Esophagus mucosa (tissue), 1 donor: ENCODE measurements at places on chromosomes 16 and 17. TPM values are rescaled to one million over a fixed set of nuclear protein-coding genes. Genes with fewer than 3 reads are reported as not detected.

- peak; percentile 58 for ATAC-seq
These were observed 43.1 kb upstream of the AMZ2 start for GRCh38 chr17:68204736-68205135.

Gene LLGL1
- 17.6 TPM for total RNA-seq

GRCh38 chr16:7313170-7313569 is 19.5 kb upstream of the RBFOX1 start:
- ATAC-seq: no peak

- no peak for ATAC-seq
These were observed 16.7 kb downstream of the SLC26A11 start for GRCh38 chr17:80236911-80237310.

Gene MT1M
- total RNA-seq: 2.0 TPM

Gene PRR29
- total RNA-seq: not detected

- ATAC-seq: no peak
These were observed 387.2 kb downstream of the TMEM114 start for GRCh38 chr16:8203101-8203500.

GRCh38 chr16:2822158-2822495 is 5.1 kb downstream of the PRSS21 start:
- ATAC-seq: no peak

DNA sequence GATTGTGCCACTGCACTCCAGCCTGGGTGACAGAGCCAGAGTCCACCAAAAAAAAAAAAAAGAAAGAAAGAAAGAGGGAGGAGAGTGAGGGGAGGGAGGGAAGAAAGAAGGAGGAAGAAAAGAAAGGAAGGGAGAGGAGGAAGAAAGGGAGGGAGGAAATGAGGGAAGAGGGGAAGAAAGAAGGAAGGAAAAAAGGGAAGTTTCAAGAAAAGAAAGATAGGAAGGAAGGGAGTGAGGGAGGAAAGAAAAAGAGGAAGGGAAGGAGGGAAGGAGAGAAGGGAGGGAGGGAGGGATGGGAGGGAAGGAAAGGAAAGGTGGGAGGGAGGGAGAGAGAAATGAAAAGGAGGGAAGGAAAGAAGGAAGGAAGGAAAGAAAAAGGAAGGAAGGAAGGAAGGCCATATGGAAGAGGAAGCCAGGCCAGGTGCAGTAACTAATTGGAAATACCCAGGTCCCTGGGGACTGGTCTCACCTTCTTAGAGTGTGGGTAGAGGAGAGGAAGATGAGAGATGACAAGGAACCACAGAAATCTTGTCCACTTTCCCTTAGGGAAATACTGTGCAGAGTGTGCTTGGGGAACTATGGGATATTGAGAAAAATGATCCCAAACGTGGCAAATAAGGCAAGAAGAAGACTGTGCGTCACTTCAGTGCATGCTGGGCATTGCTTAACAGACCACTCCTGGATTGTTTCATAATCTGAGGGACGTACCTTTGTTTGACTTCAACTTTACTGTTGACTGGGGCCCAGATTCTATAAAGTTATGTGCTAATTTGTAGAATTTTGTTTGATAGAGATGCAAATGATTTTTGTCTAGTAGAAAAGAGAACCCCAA is 15.1 kb upstream of the CSNK2A2 start:
- no peak for ATAC-seq

DNA sequence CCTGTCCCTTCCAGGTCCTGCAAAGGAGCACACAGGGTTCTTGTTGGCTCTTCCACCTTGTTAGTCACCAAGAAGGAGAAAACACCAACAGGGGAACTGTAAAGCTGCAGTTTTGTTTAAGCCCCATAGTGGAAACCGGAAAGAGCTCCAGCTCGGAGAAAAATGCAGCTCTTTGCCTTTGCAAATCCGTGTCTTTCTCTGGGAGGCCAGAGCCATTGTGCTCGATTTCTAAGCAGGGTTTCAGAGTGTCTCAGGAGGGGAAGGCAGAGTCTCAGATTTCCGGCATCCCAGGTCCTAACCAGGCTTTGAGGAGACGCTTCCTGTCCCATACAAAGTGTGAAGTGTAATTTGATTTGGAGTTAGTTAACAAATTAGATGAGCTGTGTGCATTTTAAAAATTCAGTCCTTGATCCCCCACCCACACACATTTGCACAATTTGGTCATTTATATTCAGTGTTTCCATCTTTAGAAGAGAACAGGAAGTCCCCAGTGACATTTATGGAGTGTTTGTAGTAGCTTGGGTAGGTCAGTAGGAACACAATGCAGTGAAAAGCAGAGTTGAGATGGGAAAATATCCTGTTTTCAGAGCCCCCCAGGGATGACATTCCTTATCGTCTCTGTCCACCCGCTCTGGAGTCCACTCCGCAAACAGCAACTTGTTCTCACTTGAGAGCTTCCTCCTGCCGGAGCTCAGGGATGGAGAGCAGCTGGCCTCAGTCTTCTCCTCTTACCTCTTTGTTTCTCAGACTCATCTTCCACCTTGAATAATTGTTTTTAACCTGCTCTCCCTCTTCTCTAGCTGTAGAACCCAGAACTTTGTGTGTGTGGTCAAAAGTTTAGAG is 331.9 kb downstream of the SEC14L1 start:
- ATAC-seq: no peak

DNA sequence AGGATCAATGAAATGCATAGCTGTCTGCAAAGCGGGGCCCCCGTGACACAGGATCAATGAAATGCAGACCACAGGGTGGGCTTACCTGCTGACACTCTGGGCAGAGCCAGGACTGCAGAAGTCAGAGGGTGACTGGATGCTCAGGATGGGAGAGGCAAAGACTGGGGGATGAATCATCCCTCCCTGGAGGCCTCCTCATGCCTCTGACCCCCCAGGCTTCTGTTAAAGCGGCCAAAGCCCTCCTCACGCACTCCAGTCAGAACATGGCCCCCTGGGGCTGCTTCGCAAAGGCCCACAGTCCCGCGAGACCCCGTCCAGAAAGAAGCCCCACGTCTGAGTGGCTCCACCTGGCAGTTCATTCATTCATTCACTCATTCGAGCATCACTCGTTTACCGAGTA is 38.4 kb upstream of the FOXF1 start:
- ATAC-seq: no peak

DNA sequence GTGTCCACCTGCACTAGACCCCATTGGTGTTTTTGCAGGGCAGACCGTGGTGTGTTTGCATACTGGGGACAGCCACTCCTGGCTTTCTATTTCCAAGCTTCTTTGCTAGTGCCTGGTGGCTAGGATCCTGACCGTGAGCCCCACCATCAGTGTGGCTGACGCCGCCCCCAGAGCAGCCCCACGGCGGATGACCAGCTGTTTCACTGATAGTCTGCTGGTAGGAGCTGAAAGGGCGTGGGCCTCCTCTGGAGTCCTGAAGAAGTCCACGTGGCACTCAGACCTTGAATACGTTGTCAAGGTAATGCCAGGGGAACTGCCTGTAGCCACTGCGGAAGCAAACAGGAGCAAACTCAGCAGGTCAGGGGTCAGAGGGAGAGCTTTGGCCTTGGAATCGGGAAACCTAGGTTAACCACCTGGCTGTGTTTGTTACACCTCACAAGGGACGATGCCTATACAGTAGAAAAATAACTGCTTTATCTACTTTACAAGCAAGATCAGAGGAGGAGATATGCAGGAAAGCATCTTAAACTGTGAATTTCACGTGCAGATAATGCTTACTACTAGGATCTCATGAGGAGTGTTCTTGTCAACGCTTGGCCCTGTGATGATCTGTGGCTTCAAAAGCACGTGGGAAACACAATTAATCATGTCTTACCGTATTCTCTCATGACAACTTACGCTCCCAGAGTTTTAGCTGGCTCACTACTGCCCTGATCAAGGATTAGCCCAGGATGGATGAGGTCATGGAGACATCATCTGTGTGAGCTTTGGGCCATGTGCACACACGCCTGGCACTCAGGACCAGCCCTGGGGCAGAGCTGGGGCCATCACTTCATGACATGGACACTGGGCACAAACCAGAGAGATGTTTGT is 30.3 kb downstream of the ALDH3A2 start:
- peak; percentile 24 for ATAC-seq

DNA sequence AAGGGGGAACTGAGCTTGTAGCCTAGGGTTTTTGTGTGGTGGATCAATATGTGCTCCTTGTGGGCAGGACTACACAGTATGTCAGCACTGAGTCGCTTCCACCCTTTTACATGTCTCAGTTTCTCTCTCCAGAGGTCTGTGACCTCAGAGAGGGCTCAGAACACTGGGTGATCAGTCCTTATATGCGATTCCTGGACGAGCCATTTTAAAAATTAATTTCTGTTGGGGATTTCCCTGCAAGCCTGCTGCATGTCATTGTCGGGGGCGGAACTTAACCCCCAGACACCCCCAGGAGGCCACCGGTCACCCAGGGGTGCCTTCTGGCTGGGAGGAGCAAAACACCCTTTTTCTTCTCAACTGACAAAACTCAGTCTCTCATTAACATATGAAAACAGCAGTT is 14.1 kb downstream of the DHRS7B start:
- ATAC-seq: no peak

Gene TMEM106A
- total RNA-seq: 1.3 TPM

DNA sequence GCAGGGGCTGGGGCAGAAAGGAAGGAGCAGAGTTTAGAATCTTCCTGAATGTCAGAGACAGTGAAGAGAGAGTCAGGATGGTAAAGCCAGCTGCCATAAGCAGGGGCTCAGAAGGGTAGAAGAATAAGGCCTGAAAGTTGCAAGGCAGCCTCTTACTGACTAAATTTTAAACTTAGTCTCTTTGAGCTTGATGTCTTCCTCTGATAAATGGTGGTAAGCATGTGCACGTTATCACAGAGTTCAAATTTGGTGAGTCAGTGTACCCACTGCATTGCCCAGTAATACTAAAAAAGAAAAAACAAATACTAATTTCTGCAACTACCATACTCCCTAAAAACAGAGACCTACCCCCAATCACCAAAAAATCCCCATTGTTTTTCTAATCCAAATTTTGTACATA is 45.2 kb downstream of the SIAH1 start:
- ATAC-seq: no peak
